ENCODE measurements at places on chromosomes 1 and 21.
A peak's percentile ranks its signal among the peaks of the same experiment; 100 is the strongest.

DNA sequence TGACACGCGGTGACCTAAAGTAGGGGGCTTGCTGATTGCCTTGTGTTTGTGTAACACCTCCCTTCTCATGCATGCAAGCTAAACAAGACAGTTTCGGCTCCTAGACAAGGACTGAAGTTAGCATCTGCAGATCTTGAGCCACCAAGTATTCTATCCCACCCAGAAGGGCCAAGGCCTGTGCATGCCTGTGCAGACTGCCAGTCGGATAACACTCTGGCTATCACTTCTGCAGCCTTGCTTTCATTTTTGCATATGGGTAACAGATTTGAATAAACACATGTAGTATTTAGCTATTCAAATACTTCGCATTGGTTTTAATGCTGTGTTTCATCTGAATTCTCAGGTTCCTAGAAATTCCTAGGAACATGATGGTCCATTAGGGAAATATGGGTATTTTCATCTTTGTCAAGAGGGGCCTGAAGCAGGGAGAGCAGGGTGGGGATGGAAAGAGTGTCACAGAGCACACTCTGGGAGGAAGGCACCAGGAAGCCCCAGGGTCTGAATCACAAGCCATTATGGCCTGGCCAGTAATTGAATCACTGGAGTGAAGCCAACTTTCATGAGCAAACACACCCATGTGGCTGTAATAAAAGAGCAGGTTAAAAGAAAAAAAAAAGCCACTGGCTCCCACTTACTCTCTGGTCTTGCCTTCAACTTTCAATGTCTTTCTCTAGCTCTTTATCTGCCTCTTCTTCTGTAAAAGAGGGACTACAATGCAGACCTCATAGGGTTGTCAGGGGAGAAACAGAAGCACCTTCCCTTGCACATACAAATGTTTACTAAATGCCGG lies 28.3 kb downstream of the GADD45A start:
- DNase-seq, result no peak

DNA sequence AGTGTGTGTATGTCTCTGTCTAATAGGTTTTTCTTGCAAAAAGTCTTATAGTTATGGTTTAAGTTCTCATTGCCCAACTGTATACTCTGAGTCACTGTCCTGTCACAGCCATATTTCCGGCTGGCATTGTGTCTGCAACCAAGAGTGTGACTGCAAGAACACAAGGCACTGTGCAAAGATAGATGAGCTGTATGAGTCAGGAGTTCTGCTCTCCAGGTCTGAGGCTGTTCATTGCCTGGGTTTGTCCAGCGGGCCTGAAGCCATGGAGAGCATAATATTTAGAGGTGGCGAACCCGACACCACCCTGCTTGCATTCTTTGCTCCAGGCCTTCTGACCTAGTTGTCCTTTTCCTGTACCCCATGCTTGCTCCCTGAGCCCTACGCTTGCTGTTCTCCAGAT lies 50.9 kb upstream of the CNIH3 start:
- DNase-seq, result no peak

GRCh38 chr1:6148497-6149241 lies 31.5 kb downstream of the CHD5 start:
- peak; percentile 69 for DNase-seq

GRCh38 chr1:56473582-56474270 lies 105.6 kb downstream of the PLPP3 start:
- DNase-seq, result no peak

DNA sequence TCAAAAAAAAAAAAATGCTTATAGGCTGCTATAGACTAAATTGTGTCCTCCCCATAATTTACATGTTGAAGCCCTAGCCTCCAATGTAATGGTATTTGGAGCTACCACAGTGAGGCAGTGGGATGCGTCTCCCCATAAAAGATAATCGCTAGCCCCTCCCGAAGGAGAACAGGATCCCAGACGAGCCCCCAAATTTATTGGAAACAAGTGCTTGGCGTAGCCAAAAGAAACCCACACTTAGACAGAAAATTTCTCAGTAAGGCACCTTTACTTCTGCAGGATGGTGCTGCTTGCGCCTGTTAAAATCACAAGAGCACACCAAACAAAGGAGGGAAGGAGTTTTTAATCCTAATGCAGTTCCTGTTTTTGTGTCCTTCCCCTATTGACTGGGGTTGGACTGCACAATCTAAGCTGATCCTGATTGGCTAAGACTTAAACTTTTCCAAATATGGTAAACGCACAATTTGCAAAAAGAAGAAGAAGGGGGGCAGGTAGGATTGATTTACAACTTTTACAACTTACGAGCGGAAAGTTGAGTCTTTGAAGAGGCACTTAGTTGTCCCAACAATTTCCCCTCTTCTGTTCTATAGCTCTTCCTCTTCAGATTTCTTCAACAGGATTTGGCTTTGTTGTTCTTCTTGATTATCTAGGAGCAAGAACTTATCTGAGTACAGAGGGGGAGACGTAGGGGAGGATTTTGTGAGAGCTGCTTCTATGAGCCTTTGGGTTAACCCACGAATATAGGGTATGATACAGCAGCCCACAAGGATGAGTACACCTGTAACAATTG lies 3.0 kb upstream of the IPP start:
- DNase-seq, result no peak

GRCh38 chr1:57091642-57092041 lies 125.8 kb upstream of the C8B start:
- DNase-seq, result no peak

- DNase-seq, result no peak
Observed at GRCh38 chr1:185441605-185442004, 124.6 kb upstream of the IVNS1ABP start.

- DNase-seq, result no peak
Observed at GRCh38 chr1:65232461-65232990, 76.8 kb upstream of the DNAJC6 start.

All from CD4-positive, alpha-beta T cell treated with Interleukin-21 for 1 hour (primary cell).